ENCODE measurements at places on chromosomes 12 and 14.

DNA sequence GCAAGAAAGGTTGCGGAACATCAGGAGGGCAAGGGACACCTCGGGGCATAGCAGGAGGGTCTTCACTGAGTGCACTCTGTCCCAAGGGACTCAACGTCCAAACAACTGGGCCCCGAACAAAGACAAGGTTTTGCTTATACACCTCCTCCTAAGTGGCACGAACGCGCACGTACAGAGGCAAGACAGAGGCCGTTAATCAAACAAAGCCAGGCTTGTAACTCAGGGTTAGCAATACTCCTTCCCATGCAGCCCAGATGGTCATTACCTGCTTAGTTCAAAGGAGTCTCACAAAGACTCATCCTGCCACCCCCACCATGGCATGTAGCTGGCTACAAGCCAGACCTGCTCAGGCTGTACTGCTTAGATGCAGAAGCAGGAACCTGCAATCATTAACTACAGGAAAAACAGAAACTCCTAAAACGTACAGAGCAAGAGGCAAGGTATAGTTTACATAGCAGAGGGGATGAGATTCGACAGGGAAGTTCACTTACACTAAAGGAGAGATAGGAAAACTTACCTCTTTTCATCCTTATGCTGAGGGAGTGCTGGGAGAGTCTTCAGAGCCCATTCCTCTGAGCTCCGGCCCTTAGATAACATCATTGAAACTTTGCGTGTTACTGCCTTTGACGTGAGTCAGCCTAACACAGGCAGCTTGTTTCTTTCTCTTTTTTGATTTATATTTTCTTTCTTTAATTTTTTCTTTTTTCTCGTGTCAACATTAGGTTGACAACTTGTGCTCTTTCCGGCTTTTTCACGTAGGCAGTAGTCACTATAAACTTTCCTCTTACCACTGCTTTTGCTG, 1319.1 kb downstream of the TMEM121 start:
- no peak for DNase-seq

DNA sequence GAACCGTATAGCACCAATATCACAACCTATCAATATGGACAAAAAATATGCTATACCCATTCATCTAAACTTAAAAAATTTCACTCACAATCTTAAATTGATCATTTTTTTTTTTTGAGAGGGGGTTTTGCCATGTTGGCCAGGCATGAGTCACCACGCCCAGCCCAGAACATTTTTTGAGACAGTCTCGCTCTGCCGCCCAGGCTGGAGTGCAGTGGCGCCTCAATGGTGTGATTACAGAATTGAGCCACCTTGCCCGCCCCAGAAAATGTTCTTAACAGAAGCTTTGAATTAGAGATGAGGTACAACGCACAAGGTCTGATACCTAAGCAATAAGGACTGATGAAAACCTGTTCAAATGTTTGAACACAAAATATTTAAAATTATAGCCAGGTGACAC, 15.8 kb upstream of the ATP5F1B start:
- DNase-seq = peak; percentile 29

GRCh38 chr14:41859336-41859735, 252.7 kb downstream of the LRFN5 start:
- DNase-seq = no peak

DNA sequence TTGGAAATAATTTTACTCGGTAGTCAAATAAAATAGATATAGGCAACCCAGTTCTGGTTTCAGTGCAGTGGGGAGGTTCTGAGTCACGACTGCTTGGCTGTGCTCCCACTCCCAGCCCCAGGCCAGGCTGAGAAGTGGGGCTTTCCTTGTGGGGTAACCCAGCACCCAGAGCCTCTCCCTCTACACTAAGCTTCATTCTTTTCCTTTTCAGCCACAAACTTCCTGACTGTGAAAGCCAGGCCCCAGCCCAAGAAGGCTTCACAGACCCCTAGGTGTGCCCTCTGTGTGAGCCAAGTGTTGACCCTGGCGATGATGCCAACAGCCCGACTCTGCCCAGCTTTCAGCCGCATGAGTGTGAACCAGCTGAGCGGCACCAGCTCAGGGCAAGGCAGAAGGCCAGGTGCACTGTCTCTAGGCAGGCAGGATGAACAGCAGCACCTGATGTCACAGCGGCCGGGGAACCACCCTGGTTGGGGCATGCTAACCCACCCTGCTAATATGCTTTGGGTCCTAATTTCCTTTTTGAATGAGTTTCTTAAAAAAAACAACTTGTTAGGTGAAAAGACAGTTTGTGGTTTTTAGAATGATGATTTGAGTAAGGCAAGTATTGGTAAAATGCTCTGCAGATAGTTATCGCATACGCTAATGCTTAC, 42.2 kb upstream of the ATP23 start:
- no peak for DNase-seq

DNA sequence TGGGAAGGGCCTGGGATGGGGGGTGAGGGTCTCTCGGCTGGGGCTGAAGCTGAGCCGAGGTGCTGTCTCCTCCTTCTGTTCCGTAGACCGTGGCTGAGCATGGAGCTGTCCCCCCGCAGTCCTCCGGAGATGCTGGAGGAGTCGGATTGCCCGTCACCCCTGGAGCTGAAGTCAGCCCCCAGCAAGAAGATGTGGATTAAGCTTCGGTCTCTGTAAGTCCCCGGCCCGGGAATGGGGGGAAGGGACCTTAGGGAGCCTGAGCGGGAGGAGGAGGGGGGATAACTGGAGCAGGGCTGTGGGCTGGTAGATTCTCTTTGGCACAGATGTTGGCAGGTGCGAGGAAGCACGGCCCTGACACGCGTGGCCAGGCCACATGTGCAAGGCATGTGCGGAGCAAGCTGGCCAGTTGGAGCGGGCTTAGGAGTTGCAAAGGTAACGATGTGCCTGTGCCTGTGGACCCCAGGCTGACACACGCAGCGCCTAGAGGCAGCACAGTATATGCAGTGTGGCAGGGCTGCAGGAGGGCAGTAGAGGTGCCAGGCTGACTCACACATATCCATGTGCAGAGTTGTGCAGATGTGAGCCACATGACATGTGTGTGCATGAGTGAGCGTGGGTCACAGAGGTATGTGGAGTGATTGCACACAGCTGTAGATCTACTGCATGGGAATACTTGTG, 512 bp downstream of the PDE1B start:
- DNase-seq = no peak

GRCh38 chr14:87351007-87351406, 642.0 kb downstream of the GALC start:
- DNase-seq = no peak

DNA sequence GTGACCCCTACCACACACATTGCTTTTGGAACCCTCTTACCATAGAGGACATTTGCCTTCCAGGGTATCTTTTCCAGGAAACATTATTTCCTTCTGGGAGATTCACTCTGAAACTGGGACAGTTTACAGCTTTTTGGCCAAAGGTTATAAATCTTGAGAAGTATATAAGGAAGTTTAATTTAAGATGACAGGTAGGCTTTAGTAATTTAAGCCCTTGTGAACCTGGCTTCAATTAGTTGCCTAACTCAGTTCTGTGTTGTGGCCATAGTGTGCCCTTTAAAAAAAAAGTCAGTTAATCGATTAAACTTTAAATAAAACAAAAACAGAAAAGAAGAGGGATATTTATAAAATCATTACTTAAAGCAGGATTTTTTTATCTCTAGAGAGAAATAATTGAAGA, 142.9 kb downstream of the NAV3 start:
- DNase-seq = no peak

GRCh38 chr14:24337824-24338175, 2.0 kb downstream of the RIPK3 start:
- no peak for DNase-seq

DNA sequence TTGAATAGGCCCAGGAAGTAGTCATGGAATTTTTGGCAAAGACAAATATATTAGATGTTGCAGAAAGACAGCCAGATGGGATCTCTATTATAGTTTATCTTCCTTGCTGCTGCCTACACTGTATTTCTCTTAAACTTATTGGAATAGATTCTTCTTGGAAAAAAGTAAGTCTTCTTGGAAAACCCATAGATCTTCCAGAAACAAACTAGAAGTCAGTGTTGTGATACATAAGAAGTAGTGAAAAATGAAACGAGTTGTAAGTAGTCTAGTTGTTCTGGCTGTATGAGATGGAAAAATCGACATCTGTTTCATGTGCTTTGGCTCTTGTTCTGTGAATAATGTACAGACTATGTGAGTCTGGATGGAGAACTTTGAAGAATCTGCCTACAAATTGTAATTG, 29.0 kb downstream of the GLIPR1L2 start:
- no peak for DNase-seq

GRCh38 chr14:31243860-31244259, 36.3 kb upstream of the HECTD1 start:
- DNase-seq = no peak

DNA sequence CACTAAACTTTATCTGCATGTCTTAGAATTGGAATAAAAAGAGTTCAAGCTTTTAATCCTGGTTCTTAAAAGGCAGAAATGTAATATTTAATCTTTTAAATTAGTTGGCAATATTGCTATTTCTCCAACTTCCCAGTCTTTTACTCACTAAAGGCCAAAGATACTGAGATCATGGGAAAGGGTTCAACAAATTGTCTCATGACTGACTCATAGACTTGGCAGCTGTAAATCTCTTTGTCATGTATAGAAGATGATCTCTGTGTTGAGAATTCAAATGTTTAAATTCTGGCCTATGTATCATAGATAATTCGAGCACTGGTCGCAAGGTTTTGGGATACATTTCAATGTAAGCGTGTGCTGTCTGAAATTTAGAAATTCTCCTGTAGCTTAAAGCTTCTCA, 40.1 kb upstream of the STRAP start:
- DNase-seq = no peak

DNA sequence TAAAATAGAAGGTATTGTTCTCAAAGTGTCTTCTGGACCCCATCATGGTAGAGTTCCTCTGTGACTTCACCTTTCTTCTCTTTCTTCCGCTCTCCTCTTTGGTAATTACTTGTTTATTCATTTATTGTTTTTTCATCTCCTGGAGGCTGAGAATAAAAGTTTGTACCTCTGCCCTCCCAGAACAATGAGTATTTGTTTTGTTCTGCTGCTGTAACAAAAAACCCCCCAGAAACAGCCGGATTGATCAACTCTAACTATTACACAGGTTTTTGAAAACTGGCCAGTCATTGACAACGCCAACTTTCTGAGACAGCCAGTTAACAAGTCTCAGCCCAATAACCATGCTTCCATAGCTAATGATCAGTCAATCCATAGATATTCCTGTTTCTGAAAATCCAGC, 8.2 kb upstream of the DICER1 start:
- no peak for DNase-seq

DNA sequence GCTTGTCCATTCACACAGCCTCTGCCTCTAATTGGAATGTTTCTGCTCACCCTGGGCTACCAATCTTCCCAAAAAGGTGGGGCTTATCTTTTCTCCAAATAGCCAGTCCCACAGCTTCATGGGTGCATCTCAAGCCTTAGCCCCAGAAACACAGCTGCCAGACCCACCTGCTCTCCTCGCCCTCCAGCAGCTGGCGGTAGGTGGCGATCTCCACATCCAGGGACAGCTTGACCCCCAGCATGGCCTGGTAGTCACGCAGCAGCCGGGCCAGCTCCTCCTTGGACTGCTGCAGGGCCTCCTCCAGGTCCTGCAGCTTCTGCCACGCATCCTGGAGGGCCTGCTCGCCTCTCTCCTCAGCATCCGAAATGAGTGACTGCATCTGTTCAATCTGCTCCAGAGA, 11.1 kb downstream of the KRT77 start:
- peak; percentile 82 for DNase-seq

DNA sequence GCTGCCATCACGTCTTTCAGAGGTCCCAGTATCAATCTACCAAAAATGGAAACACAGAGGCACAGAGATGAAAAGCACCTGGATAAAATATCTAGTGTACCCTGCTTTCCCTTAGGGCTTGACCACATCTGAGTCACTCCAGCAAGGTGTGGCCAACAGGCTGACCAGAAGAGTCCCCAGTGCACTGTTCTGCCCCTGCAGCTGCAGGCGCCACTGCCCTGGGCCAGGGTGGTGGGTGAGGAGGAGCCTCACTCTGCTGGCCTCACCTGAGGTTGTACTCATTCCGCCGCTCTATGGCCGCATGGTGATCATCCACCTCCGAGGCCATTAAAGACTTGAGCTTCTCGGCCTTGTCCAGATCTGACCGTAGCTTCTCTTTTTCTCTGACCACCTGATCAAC, 60.4 kb downstream of the NIN start:
- no peak for DNase-seq

DNA sequence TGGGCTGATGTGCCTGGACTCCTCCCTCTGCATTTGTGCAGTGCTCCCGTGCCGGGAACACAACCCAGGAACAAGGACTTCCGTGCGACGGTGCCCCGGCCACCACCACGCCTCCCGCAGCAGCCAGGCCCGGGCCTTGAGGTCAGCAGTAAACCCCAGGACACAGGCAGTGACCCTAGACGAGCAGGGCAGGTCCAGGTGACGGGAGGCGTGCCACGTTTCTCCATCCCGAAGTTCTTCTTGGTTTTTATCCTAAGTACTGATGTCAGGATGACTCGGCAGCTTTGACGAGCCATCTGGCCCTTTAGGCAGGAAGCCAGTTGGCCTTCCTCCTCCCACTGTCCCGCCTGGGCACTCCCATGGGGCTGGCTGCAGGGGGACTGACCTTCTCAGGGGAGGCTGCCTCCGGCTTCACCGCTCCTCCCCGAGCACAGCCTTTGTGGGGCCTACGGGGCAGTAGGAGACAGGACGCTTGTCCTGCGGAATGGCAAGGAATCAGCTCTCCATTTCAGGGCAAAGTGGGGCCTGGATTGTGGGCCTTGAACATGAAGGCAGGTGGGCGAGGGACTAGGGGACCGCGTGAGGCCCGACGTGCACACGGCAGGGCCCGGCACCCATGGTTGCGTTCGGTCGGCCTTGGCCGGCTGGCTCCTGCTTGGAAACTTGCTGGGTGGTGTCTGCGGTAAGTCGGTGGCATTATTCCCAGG, 94.1 kb downstream of the FBXL14 start:
- no peak for DNase-seq

DNA sequence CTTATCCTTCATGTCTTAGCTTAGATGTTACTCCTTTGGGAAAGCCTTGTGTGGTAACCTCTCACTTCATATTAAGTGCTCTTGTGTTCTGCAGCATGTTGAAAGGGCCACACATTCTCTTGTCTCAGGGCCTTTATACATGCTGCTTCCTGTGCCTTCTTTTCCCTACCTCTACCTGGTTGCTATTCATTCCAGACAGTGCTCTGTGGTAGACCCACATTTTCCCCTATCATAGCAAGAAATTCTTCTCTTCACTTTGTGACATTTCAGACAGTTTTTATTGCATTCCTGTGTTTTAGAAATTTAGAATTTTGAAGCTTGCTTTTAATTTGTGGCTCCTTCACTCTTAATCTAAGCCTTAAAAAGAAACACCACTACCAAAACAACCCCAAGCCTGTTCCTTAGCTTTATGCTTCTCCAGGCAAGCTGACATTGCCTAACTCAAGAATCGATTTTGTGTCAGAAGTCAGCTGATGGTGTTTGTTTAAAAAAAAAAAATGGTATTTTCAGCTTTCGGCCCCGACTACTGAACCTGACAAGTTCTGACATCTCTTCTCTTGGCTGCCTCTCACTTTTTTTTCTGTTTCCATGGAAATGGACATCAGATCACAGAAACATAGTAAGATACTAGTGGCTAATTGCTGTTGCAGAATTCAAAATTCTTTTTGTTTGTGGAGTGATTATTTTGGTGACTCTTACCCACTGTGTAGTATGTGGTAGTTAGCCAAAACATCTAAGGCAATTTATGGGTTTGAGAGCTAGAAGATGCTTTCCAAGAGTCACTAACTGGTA, 156.3 kb downstream of the NUBPL start:
- no peak for DNase-seq

- no peak for DNase-seq
Measured at GRCh38 chr12:2256453-2256852, 203.7 kb downstream of the CACNA1C start.

All from ecto neural progenitor cell (in vitro differentiated cells).